ENCODE measurements at places on chromosomes 6 and 20.
A peak's percentile ranks its signal among the peaks of the same experiment; 100 is the strongest.

- DNase-seq, result peak; percentile 50
Observed at GRCh38 chr6:109349419-109349987, 32.8 kb downstream of the CD164 start.

GRCh38 chr20:5046656-5047339 lies 45.5 kb upstream of the SLC23A2 start:
- DNase-seq, result no peak

- DNase-seq, result no peak
Observed at GRCh38 chr6:100457311-100457990, 7.3 kb downstream of the SIM1 start.

GRCh38 chr6:165081944-165082532 lies 227.4 kb downstream of the C6orf118 start:
- no peak for DNase-seq

- no peak for DNase-seq
Observed at GRCh38 chr6:109458774-109459531, 3.4 kb upstream of the MICAL1 start.
